Midbrain (tissue), 1 donor: ENCODE measurements at places on chromosomes 11 and 22.

DNA sequence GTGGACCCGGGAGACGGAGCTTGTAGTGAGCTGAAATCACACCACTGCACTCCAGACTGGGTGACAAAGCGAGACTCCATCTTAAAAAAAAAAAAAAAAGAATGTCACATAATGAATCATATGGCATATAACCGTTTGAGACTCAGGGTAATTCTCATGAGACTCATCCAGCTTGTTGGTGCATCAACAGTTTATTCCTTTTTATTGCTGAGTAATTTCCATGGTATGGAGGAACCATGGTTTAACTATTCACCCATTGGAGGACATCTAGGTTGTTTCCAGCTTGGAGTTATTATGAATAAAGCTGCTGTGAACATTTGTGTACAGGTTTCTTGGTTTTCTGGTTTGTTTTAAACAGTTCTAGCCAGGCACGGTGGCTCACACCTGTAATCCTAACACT is 25.3 kb downstream of the PPARA start:
- no peak for DNase-seq

- no peak for DNase-seq
Observed at GRCh38 chr22:29701155-29701999, 18.4 kb upstream of the CABP7 start.

DNA sequence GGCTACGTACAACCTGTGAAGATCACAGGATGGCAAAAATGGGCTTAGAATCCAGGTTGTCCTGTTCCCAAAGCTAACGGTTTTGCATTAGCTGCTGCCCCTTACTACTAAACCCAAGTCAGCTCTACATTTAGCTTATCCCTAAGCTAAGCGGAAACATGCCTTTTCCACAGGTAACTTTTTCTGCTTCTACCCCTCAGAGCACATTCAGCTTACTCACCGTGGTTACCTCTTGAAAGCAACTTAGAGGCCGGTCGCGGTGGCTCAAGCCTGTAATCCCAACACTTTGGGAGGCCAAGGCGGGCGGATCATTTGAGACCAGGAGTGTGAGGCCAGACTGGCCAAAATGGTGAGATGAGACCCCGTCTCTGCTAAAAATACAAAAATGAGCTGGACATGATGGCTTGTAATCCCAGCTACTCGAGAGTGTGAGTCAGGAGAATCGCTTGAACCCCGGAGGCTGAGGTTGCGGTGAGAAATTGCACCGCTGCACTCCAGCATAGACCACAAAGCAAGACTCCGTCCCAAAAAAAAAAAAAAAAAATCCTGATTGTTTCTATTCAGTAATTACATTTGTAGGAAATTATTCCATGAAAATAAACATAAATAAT is 790 bp upstream of the TMEM41B start:
- DNase-seq: no peak

DNA sequence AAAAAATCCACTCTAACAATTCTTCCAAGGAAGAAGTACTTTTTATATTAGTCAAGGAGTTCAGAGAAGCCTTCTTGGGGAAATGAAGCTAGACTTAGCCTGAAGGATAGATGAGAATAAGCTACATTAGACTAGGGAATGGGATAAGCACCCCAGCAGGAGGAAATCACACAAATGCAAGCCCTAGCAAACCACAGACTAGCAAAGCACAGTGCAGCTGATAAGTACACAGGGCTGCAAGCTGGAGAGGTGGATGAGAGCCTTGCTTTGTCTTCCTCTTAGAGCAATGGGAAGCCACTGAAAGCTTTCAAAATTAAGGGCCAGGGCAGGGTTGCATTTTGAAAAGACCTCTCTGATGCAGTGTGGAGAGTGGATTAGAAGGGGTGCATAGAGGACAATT is 946.2 kb downstream of the LRRC4C start:
- no peak for DNase-seq

DNA sequence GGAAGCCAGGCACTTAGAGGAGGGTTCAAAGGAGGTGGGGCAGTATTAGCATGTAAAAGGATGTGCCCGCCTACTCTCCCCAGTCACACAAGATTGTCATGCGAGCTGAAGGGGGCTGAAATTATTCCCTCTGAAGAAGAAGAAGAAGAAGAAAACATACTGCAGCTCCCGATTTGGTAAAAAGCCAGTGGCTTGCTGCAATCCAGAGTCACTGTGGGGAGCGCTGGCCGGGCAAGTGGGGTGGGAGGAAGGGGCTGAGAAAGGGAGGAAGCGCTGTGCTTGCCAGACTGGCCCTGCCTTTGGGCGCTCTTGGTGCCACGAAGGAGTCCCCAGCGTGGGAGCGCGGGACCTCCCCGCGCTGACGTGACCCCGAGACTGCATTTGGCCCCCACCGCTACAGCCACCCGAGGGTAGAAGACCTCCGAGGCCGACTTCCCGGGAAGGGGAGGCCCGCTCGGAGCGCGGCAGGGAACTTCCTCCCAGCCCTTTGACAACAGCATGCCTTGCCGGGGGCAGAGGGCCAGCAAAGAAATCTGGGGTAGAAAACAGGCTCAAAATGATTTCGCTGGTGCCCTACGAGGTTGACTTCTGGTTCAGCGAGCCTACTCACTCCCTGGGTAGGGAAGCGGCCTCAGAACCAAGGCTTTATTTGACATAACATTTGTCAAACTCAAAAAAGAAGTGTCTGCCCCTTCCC is 906.3 kb downstream of the DLG2 start:
- peak; percentile 7 for DNase-seq
